ENCODE measurements at places on chromosomes 7 and 10. TPM values are rescaled to one million over a fixed set of nuclear protein-coding genes. Genes with fewer than 3 reads are reported as not detected.

DNA sequence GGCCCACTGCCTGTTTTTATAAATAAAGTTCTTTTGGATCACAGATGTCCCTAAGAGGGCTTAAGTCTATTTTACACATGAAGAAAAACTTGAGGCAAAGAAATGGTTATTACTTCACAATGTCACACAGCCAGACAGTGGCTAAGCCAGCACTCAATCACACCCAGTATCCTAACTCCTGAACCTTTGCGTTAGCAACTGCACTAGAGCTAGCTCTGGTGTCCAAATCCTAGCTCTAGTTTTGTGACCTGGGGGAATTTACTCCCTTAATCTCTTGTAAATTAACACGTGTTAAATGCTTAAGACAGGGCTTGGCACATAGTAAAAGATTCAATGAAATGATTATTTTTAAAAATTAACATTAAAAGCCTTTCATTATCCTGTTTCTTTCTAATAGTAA lies 49.0 kb upstream of the TPK1 start:
- H3K4me3 ChIP-seq = no peak overlapping the region
- H3K4me1 ChIP-seq = no peaks in the 10 kb centered on the region
- no peaks in the 10 kb centered on the region for H3K27me3 ChIP-seq

- no peaks in the 10 kb centered on the region for H3K4me1 ChIP-seq
- no peaks in the 10 kb centered on the region for H3K27me3 ChIP-seq
- H3K4me3 ChIP-seq = no peak overlapping the region
Observed at GRCh38 chr7:70392256-70392876, 739.6 kb upstream of the GALNT17 start.

DNA sequence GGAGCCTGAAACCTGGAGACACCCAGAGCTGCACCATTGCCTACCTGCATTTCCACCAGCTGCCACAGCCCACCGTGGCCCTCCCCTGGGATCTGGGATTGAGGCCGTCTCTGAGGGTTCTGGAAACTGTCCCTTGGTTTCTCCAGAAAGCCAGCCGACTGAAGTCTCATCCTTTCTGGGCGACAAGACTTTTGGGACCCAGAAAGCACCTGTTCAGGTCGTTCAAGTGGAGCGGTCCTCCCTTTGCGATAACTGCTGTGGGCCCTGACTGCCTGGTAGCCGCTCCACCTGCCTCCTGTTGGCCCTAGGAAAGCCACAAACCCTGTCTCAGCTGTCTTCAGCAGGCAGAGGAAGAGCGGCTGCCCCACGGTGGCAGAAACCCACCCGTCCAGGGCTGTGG lies 346.0 kb upstream of the MKI67 start:
- no peak for DNase-seq
- H3K27ac ChIP-seq = no peak overlapping the region
- no peak overlapping the region for H3K4me3 ChIP-seq
- H3K36me3 ChIP-seq = no peaks in the 10 kb centered on the region

Gene SRRM3
- polyA plus RNA-seq = 10.9 TPM

Gene SFRP5
- polyA plus RNA-seq = 1.00 TPM

Gene SFTPA2
- polyA plus RNA-seq = 1.3 TPM

Gene RNLS
- polyA plus RNA-seq = 6.8 TPM
